Thoracic aorta (tissue), 2 donors: ENCODE measurements at places on chromosomes 12 and 14.
A peak's percentile ranks its signal among the peaks of the same experiment; 100 is the strongest.

DNA sequence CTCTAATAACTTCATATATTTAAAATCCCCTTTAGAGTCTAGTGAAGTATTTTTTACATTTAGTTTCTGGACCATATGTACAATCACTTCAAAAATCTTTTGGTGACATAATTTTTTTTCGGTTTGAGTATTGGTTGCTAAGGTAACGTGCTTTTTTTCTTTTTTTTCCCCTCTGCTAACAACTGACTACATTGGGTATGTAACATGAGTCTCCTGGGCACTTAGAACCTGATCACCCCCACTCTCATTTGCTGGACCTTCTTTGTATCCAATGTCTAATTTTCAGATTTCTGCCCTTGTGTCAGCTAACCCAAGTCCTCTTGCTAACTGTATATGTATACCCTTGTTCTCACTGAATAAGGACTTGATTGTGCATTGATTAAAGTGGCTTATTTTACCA is 592.9 kb upstream of the FLRT2 start:
- no peak for DNase-seq

DNA sequence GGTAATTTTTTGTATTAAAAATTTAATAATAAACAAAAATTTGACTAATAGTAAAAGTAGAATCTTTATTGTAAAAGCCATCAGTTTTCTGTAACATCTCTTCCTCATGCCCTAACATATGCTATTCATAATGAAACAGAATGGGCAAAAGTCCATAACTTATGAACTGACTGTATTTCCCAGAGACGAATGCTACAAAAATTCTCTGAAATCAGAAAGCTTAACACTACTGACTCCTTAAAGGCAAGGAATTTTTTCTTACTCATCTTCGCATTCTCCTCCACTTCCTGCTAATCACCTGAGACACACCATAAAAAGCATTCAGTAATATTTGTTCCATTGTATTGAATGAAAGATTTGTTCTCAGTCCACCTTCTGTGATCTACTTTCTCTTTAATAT is 17.6 kb downstream of the MON2 start:
- no peak for DNase-seq

- DNase-seq: no peak
These were observed 635 bp downstream of the LTA4H start for GRCh38 chr12:96034621-96035282.

DNA sequence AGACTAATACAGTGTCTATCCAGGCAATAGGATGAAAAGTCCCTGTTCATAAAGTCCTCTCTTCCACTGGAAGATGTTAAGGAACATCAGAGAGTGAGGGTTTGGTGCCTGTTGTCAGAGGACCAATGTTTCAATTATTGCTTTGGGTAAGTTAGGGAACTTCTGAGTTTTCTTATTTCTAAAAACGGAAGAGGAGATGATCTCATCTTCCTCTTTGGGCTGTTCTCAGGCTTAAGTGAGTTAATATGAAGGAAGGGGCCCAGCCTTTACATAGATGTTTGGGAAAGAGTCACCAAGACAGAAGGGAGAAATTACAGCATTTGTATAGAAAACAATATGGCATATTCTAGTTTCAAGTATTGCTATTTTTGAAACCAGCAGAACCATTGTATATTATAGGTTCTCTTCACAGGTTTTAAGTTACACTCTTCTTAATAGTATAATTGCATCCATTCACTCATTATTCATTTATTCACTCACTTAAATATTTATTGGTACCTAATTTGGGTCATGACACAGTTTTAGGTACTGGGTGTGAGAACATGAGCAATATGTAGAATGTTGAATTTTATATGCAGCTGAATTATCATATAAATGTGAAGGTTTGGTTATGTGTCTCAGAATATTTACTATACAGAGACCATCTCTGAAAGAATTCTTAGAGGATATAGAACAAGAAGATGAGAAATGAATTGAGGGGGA is 68.5 kb upstream of the LRIG3 start:
- DNase-seq: no peak

DNA sequence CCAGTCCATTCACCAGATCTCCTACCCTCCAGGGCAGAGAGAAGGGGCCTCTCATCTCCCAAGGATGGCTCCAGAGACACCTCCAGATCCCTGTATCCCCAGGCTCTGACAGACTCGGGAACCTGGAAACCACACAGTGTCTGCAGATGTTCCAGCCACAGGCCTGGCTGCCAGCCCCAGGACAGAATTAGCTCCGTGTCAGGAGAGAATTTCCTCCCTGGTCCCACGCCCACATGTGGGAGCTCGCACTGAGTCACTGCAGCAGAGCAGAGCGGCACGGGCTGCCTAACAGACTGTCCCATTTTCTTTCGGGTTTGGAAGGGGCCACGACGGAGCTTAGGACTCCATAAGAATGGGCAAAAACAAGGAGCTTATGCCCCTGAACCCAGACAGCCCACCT is 33.6 kb downstream of the CMKLR1 start:
- DNase-seq: peak; percentile 87

- no peak for DNase-seq
These were observed 39.6 kb downstream of the CCDC88C start for GRCh38 chr14:91377700-91378652.

DNA sequence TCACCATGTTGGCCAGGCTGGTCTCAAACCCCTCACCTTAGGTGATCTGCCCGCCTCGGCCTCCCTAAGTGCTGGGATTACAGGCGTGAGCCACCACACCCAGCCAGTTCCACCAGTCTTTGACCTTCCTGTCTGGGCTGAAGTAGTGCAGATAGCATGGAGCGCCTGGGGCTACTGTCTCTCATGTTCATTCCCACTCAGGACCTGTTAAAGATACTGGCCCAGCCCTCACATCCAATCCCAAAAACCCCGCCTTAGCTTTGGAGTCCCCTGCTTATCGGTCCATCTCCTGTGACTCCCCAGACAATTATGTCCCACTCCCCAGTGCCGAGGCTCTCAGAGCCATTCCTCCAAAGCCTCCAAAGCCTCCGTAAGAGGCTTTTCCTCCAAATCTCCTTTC is 12.0 kb upstream of the CELA1 start:
- DNase-seq: no peak

DNA sequence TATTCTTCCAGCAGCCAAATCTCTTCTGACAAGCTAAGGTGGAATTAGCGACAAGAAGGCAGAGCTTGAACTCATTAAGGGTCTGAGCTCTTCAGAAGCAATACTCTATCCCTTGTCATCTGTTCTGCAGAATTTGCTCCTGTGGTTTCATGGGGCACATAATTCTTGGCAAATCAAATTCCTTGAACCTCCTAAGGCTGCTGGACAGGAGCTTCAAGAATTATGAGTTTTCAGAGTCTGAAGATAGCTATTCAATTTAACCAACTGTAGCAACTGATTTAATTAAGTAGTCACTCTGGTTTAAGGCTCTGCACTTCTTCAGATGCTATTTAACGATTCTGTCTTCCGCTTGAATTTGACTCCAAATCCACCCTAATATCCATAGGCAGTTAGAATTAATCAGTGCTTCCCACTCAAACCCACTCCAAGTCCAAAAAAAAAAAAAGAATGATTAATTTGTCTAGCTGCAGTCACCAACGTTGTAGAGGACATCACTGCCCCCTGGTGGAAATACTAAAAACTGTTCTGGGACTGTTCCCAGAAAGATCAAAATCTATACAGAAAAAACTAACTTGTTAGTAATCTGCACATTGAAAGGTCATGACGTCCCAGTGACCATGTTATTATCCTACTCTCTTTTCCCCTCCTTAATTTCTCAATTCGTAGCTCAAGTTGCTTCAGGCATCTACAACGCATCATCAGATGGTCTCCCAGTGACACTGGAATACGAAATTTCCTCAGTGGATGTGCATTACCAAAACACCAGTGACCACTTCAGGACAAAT is 169.9 kb downstream of the KIF21A start:
- no peak for DNase-seq

DNA sequence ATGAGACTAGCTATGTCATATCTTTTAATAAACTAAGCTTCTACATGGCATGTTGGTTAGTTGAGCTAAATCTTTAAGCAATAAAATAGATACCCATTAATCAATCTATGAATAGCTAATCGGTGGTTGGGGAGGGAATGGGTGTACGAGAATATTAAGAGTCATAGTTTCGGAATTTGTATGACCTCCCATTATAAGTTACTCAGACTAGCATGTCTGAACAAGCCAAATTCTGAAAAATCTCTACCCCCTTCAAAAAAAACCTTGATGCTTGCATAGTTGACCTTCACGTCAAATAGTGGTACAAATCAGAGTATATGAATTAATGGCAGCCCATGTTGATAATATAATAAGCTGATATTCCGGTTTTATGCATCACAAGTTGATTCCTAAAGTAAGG is 60.0 kb downstream of the PLEKHG7 start:
- DNase-seq: no peak

GRCh38 chr12:41061192-41061591 is 126.9 kb upstream of the PDZRN4 start:
- DNase-seq: no peak

DNA sequence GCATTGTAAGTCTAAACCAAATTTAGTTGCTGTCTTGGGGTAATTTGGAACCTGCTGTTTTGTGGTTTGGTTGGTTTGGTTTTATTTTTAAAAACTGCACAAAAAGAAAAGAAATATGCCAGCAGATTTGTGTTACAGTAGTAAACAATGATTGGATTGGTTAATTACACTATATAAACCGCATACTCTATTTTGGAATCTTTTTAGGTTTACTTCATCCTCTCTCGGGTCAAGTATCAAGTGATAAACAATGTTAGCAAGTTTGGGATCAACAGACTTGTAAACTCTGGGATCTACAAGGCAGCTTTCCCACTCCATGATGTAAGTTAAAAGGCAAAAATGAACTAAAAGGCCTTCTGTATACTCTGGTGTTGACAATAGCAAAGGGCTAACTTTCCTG is 132.4 kb downstream of the ANO6 start:
- no peak for DNase-seq

DNA sequence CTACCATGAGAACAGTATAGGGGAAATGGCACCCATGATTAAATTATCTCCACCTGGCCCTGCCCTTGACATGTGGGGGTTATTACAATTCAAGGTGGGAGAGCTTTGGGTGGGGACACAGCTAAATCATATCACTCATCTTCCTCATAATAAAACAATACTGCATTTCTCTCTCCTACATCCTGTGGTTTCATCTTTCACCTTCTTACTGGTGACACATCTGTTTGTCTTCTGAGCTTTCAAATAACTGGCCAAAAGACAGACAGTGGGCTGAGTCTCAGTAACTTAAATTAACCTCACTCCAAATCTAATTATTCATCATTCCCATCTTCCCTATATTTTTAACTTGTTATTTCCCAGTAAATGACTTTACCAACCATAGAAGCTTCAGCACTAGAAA is 729.7 kb upstream of the USP15 start:
- DNase-seq: no peak

DNA sequence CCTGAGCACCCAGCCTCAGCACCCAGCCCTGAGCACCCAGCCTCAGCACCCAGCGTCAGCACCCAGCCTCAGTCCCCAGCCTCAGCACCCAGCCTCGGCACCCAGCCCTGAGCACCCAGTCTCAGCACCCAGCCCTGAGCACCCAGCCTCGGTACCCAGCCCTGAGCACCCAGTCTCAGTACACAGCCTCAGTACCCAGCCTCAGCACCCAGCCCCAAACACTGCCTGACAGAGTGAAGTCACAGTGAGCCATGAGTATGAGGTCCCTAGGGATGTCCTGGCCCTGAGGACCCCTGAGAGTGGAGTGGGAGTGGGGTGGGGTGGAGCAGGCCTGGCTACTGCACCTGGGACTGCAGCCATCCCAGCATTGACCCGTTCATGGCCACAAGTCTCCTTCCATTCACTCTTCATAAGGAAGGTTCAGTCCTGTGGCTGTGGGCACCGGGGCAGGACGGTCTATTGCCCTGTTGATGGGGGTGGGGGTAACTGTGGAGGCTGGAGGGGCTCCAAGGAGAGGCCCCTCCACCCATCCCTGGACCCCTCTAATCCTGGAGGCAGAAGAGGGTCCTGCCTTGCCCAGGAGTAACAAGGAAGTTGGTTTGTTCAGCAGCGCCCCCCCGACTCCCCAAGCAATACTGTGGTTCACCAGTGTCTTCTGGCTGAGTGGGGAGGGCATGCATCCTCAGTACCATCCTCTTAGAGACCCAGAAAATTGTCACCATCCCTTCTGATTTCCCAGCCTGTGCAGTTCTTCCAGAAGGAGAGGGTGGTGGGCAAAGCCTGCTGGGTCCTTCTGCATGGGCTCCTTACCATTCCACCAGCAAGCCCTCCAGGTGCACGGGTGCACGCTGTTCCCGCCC is 140.5 kb downstream of the ADGRD1 start:
- DNase-seq: no peak

GRCh38 chr14:100899884-100900771 is 3.4 kb downstream of the RTL1 start:
- no peak for DNase-seq

- DNase-seq: no peak
These were observed 5.7 kb downstream of the CACNA2D4 start for GRCh38 chr12:1912580-1913376.

DNA sequence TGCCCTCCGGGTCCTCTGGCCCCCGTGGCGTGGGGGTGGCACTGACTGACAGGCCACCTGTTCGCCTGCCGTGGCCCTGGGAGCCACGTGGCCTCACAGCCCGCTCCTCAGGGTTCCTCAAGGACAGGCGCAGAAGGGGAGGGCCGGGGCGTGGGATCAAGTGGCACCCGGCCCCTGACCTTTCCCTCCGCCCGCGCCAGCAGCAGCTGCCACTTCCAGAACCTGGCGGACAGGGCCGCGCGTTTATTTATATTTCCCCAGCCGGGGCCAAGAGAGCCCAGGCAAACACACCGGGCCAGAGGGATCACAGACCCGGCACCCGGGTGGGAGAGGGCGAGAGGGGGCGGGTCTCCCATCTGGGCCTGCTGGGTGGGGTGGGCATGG is 92.6 kb downstream of the RFLNA start:
- DNase-seq: no peak

GRCh38 chr12:6313326-6313940 is 3.0 kb downstream of the PLEKHG6 start:
- DNase-seq: no peak

- no peak for DNase-seq
These were observed 7.7 kb downstream of the GATC start for GRCh38 chr12:120453977-120454376.

DNA sequence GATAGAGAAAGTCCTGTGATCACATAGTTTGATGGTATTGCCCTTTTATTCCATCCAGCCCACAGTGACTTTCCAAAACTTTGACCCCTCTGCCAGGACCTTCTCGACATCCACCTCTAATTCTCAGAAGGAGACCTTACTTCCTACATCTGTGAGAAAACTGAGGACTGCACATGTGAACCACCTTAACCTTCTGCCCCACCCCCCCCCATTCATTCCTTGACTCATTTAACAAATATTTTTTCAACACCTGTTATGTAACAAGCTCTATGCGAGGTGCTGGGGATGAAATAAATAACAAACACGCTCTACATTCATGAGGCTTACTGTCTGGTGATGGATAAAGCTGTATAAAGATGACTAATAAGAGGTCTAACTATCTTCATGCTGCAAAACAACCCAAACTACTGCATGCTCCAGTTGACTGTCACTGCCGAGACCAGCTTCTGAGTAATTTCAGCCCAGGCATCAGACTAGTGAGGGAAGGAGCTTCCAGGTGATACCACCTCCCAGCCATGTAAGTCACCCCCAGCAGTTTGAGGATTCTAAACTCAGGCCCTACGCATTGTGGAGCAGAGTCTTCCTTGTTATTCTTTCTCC is 1.9 kb upstream of the HAL start:
- no peak for DNase-seq

- peak; percentile 25 for DNase-seq
These were observed 3.2 kb upstream of the FICD start for GRCh38 chr12:108511633-108512540.

- DNase-seq: no peak
These were observed 201.8 kb upstream of the RGS6 start for GRCh38 chr14:71730471-71730870.

- DNase-seq: no peak
These were observed 2.9 kb downstream of the SPX start for GRCh38 chr12:21528953-21529352.
